ENCODE measurements at places on chromosomes 4 and X. TPM values are rescaled to one million over a fixed set of nuclear protein-coding genes. Genes with fewer than 3 reads are reported as not detected.

DNA sequence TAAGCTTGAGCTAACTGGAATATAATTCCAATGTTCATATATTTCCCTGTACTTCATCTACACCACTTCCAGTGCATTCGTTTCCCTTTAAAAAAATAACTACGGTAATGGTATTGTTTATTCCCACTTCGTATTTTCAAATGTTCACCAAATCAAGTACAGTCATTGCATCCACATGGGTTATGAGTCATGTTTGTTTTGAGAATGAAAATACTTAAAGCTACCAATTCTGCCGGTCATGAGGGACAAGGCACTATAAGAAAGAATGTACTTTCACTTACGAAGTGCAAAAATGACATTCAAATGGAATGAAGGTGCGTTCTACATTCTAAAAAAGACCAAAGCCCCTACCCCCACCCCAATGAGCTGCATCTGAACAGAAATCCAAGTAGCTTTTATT lies 174.4 kb upstream of the FGF13 start:
- no peaks in the 10 kb centered on the region for H3K36me3 ChIP-seq
- H3K4me1 ChIP-seq = no peaks in the 10 kb centered on the region
- H3K27ac ChIP-seq = no peak overlapping the region
- H3K4me3 ChIP-seq = no peak overlapping the region
- no peak for DNase-seq

DNA sequence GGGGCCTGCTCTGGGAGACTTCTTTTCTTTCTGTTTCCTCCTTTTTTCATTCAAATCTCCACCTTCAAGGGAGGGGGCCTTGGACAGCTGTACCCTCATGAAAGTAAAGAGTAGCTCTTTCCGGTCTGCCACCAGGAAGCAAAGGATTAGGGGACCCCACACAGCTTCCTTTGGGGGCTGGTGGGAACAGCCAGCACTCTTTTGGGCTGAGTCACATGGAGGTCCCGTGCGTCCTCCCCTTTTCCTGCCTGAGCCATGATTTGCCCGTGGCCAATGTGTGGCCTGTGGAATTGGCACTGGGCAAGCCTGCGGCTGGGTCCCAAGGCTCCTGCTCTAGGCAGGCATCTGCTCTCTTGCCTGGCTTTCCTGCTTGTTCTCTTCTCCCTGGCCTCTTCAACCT lies 65.5 kb downstream of the FHDC1 start:
- no peaks in the 10 kb centered on the region for H3K4me1 ChIP-seq
- no peak for DNase-seq
- no peak overlapping the region for H3K4me3 ChIP-seq
- H3K27ac ChIP-seq = no peak overlapping the region

- H3K27me3 ChIP-seq = no peaks in the 10 kb centered on the region
- no peak for DNase-seq
- no peaks in the 10 kb centered on the region for H3K4me1 ChIP-seq
- H3K4me3 ChIP-seq = no peak overlapping the region
- H3K36me3 ChIP-seq = no peaks in the 10 kb centered on the region
Measured at GRCh38 chr4:152850377-152850776, 70.6 kb downstream of the ARFIP1 start.

- DNase-seq = no peak
- H3K4me3 ChIP-seq = no peak overlapping the region
- H3K36me3 ChIP-seq = no peaks in the 10 kb centered on the region
- H3K4me1 ChIP-seq = no peaks in the 10 kb centered on the region
Measured at GRCh38 chrX:13212191-13212651, 107.6 kb downstream of the ATXN3L start.

- no peaks in the 10 kb centered on the region for H3K27me3 ChIP-seq
- DNase-seq = no peak
- no peak overlapping the region for H3K4me3 ChIP-seq
- H3K27ac ChIP-seq = no peak overlapping the region
Measured at GRCh38 chr4:90093526-90093925, 33.7 kb upstream of the CCSER1 start.

- no peak overlapping the region for H3K27ac ChIP-seq
- H3K4me1 ChIP-seq = no peaks in the 10 kb centered on the region
- H3K36me3 ChIP-seq = no peaks in the 10 kb centered on the region
Measured at GRCh38 chrX:41445171-41445570, 2.0 kb upstream of the NYX start.

- H3K36me3 ChIP-seq = no peaks in the 10 kb centered on the region
- no peaks in the 10 kb centered on the region for H3K4me1 ChIP-seq
- H3K27ac ChIP-seq = no peak overlapping the region
Measured at GRCh38 chr4:48167538-48168263, 33.7 kb upstream of the TXK start.

The KLF8 gene
- 25.1 TPM for total RNA-seq

GRCh38 chr4:83071116-83071515 lies 36.1 kb downstream of the COPS4 start:
- no peaks in the 10 kb centered on the region for H3K36me3 ChIP-seq
- DNase-seq = no peak
- no peaks in the 10 kb centered on the region for H3K4me1 ChIP-seq
- no peak overlapping the region for H3K4me3 ChIP-seq
- H3K27me3 ChIP-seq = no peaks in the 10 kb centered on the region

All from ovary (tissue), 10 donors.